ENCODE measurements at places on chromosomes 4 and X.

DNA sequence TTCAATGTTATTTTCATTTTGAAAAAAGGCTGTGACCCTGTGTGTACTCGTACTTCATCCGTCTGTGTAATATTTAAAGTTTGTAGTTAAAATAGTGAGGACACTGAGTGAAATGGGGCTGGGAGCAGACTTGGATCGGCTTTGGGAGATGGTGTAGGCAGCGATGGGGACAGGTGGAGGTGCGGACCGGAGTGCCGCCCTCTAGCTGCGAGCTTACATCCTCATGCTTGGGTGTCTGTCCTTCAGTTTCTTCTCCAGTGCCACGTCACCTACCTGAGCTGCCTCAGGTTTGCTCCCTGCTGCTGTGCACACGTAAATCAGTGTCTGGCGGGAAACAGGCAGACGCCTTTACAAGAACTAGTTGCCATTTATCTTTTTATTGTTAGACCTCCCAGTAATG, 146.1 kb downstream of the GPR143 start:
- DNase-seq: no peak

DNA sequence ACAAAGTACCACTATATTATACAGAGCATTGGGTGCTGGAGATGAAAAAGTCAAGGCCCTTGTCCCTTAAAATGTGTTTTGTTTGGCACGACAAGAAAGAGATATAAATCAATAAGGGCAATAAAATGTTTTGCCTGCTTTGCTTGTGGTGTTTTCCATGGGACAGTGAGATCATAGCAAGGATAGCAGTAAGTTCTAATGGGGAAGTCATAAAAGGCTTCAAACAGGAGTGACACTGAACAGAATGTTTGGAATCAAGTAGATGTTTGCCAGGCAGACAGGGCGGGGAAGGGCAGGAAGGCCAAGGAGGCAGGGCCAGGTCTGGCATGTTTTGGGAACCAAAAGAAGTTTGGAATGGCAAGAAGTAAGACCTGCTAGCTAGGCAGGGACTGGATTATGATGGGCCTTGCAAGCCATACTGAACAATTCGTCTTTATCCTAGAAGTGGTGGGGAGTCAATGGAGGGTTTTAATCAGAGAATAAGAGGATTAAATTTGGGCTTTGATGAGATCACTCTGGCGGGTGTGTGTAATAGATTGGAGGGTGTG, 16.4 kb downstream of the FGF2 start:
- no peak for DNase-seq

GRCh38 chrX:5998456-5998855, 230.2 kb downstream of the NLGN4X start:
- DNase-seq: no peak

DNA sequence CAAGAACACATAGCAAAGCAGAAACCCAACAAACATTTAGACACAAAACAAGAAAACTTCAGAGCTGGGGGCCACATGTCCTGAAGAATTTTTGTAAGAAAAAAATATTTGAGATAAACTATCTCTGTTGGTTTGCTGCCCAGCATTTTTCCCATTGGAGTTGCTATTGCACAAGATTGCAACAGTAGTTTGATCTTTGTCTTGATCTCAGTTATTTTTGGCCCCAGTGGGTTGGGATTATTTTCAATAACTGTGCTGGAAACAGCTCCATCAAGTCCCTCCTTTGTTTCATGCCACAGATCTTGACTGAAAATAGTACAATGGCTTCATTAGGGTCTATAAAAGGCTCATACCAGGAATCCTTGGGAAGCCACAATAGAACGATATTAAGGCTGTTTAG, 103.8 kb upstream of the RAI2 start:
- DNase-seq: no peak

DNA sequence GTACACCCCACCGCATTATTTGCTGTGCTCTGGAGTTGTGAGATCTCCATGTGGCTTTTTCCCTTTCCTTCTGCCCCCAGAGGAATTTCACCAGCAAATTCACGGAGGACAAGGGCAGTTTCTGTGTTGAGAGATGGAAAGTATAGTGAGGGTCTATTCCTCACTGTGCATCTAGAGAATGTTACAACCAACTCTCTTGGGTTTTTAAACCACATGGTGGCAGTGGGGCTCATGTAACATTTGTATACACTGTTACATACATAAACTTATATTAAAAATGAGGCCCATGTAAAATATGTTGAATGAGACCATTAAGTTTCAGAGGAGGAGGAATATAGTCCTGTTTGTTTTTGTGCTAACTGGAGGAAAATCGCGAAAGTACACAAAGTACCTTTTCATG, 909 bp upstream of the PRKG2 start:
- DNase-seq: no peak

DNA sequence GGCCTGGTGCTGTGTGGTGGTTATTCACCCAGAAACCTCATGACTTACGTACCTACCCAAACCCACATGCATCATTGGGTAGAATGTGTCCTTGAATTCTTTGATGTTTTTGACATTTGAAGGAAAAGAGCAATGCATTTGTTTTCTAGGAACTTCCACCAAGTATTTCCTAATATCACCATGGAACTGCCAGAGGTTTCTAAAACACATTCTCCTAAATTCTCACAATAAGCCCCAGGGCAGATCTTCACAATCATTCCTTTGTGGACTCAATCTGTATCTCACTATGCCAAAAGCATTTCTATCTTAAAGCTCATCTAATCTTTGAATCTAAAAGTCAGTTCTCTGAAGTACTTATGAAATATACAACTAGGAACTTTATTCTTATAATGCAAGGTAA, 8.3 kb upstream of the ODAM start:
- no peak for DNase-seq

GRCh38 chr4:27635936-27636913, 775.6 kb downstream of the STIM2 start:
- no peak for DNase-seq

DNA sequence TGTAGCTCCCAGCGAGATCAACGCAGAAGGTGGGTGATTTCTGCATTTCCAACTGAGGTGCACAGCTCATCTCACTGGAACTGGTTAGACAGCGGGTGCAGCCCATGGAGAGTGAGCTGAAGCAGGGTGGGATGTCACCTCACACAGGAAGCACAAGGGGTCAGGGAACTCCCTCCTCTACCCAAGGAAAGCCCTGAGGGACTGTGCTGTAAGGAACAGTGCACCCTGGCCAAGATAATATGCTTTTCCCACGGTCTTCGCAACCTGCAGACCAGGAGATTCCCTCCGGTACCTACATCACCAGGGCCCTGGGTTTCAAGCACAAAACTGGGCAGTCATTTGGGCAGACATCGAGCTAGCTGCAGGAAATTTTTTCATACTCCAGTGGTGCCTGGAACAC, 216.4 kb upstream of the TET2 start:
- DNase-seq: no peak

DNA sequence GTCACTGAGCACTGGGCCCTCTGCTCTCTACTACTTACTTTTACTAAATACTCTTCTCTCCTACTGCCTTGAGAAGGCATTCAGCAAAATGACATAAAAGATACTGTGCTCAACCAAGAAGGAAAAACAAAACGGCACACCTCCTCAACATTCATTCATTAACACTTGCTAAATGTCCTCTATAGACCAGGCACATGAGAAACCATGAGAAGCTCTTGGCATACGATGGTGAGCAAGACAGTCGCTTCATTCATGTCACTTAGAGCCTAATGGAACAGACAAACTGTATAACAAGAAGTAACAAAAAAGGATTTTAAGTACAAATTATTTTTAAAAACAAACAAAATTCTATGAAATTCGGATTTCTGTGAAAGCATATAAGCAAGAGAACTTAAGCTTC, 38.7 kb downstream of the COL25A1 start:
- no peak for DNase-seq

DNA sequence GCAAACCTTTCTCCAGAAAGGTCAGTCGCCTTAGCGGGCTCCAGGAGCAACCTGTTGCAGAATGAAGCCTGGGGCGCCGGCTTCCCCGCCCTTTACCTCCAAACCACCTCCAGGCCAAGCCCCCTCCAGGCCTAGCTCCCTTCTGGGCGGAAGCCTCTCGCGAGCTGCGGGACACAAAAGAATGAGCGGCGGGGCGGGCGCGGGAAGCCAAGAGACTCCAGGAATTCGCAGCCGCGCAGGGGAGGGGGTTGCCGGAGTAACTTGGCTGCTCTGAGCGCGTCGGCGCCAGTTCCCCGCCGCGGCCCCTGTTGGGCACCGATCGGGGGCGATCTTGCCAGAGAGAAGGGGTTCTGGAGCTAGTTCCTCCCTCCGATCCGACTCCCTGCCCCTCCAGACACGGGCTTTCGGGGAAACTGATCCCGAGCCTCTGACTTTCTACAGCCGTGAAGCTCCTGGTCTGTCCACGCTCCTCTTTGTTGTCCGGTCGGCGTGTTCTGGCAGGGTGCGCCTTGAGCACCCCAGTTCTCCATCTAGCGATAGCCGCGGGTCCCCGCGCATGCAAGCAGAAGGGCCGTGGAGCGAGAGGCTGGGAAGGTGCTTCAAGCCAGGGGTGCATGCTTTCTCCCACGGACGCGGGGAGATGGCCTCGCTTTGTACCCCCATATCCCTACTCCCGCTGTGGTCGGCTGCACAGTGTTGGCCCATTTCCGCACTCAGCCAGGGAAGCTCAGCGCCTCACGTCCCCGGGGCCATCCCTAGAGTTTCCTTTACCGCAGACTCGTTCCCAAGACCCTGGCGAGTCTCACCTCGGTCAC, 1.2 kb downstream of the PROM1 start:
- DNase-seq: no peak

GRCh38 chr4:78185117-78185516, 128.0 kb downstream of the FRAS1 start:
- DNase-seq: no peak

GRCh38 chrX:12614266-12614665, 176.9 kb upstream of the PRPS2 start:
- no peak for DNase-seq

DNA sequence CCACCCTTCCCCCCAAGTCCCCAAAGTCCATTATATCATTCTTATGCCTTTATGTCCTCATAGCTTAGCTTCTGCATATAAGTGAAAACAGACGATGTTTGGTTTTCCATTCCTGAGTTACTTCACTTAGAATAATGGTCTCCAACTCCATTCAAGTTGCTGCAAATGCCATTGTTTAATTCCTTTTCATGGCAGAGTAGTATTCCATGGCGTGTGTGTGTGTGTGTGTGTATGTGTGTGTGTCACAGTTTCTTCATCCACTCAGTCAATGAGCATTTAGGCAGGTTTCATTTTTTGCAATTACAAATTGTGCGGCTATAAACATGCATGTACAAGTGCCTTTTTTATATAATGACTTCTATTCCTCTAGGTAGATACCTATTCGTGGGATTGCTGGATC, 107.5 kb upstream of the GALNT7 start:
- no peak for DNase-seq

Data from cortex of kidney (tissue), 1 donor.